ENCODE measurements at places on chromosomes 16 and 17.

DNA sequence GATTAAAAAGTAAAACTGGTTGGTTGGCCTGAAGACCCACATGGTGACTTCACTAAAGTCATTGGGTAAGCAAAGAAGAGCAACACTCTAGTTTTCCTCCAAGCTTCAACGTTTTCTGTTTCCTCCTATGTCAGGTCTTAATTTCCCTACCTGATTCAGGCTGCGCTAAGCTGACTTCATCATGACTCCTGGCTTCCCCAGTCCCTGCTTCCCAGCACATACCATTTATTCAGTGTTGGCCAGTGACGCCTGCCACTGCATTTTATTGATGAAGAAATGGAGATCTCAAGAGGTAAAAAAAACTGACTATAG is 645.3 kb downstream of the WWOX start:
- DNase-seq, result no peak

GRCh38 chr17:79986411-79987186 is 49.1 kb downstream of the TBC1D16 start:
- no peak for DNase-seq

GRCh38 chr16:85735225-85735635 is 15.7 kb downstream of the C16orf74 start:
- DNase-seq, result no peak

DNA sequence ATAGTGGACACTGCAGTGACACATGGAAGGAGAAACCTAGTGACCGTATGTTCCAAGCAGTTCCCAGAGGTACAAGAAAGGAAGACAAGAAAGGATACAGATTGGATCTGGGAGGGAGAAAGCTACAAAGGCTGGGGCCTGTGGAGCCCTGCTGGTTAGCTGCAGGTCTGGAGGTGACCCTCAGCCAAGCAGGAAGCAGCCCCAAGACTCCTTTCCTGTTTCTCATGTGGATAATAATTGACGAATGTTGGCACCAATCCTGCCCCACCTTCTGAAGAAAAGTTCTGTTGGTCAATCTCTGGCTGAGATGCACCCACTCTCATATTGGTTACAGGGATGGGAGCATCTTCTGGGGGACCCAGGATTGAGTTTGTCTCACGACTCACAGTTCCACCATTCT is 99.8 kb downstream of the SHISA6 start:
- DNase-seq, result no peak

GRCh38 chr17:76271669-76272540 is 6.8 kb downstream of the UBALD2 start:
- DNase-seq, result no peak

GRCh38 chr16:54443352-54443751 is 156.8 kb upstream of the IRX3 start:
- DNase-seq, result no peak

- DNase-seq, result no peak
These were observed 647.7 kb upstream of the SOX9 start for GRCh38 chr17:71472809-71473789.

GRCh38 chr16:69847643-69848042 is 85.5 kb downstream of the WWP2 start:
- DNase-seq, result no peak

- no peak for DNase-seq
These were observed 209.0 kb downstream of the NTN1 start for GRCh38 chr17:9230346-9230745.

DNA sequence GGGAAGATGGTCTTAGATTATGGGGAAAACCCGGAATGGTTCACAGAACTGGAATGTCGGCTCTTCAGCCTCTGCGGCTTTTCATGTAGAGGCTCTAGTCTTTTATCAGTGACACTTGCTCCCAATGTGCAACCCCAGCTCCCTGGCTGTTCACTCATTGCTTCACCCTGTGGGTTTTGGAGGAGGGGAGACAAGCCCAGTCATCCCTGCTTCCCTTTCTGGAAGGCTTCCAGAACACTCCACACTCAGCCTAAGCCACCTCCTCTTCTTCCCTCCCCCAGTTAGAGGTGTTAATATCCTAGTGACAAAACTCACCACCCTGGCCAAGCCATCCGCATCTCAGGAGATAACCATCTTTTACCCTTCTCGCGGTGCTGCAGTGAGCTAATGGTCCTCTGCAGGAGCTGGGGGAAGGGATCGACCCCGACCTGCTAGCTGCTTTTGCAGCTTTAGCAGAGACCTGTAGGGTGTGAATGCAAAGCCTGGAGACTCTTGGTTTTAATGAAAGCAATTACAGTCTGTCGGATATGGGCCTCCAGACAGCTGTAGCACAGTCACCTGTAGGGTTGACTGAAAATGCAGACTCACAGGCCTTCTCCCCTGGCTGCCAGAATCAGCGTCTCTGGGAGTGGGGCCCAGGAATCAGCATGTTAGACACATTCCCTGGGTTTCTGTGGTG is 24.3 kb upstream of the LASP1NB start:
- no peak for DNase-seq

DNA sequence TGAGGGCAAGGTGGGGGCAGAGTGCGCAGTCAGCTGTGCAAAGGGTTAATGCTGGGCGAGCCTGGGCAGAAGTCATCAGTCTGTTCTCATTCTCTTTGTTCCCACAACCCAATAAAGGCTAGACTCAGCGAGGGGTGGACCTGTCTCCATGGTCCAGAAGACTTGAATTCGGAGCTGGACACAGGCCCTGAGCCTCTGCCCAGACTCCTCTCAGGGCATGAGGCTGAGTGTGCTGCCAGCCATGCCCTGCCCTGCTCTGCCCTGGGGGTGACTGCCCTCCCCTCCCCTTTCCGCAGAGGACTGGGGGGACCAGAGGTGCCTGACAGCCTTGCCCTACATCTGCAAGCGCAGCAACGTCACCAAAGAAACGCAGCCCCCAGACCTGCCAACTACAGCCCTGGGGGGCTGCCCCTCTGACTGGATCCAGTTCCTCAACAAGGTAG is 54.5 kb downstream of the MRC2 start:
- DNase-seq, result no peak

GRCh38 chr16:12113523-12114345 is 137.2 kb downstream of the SNX29 start:
- no peak for DNase-seq

- DNase-seq, result no peak
These were observed 45.5 kb downstream of the PRKCA start for GRCh38 chr17:66347661-66348514.

GRCh38 chr17:69870751-69871199 is 204.2 kb upstream of the KCNJ16 start:
- no peak for DNase-seq

- no peak for DNase-seq
These were observed 28.1 kb downstream of the SERPINF1 start for GRCh38 chr17:1789936-1790335.

DNA sequence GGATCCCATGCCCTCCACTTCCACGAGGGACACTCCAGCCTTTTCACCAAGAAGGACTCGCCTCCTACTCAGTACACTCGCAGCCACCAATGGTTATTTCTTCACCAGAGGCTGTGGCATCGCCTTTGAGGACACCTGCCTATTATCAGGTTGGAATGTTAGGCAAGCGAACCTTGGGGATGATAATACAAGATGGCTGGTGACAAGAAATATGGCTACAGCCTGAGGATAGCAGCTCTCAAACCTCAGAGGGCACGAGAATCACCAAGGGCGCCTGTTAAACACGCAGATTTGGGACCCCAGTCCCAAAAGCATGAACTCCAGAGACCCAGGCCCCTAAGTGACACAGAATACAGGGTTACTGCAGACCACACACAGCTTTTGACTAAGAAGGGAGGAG is 58.1 kb downstream of the CYTH1 start:
- no peak for DNase-seq

DNA sequence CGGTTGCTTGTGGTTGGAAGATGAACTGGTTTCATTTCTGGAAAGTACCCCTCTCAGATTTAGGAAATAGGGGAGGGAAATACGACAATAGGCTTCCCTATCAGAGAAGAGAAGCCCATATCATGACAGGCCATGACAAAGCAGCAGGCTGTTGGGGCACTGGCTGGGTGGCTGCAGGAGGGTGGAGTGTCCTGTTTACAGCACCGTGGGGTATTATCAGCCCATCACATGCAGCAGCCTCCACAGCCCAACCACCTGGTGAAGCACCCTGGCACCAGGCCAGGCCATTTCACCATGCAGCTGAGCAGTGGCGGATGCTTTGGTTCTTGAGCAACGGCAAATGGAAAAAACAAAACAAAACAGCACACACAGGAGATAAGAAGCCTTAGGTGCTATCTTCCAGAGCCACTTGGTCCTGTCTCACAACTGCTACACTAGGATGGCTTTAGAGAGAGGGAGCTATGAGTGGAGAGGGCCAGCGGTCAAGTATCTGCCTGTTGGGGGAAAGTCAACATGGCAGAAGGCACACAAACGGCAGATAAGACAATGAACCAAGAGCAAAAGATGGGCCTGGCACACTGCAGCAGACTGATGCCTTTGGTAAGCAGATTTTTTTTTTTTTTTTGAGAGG is 24.2 kb downstream of the FAM117A start:
- no peak for DNase-seq

DNA sequence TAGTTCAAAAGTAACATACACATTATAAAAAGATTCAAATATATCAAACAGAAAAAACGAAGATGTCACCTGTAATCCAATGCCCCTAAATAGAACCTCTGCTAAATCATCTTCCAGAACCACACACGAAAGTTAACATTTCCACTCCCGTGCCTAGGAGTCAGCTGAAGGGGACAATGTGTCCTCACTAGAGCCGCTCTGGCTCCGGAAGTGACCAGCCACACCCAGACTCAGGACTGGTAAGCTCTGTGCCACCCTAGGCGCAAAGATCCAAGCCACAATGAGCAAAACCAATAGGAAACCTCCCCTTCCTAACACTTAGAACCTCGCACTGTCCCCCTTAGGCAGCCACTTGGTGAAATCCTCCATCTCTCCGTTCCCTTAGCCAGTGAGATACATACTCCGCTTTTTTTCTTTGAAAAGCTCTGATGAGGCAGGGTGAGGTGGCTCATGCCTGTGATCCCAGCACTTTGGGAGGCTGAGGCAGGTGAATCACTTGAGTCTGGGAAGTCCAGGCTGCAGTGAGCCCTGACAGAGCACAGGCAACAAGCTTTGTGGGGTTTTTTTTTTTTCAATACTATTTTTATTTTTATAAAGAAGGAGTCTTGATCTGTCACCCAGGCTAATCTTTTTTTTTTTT is 11.8 kb downstream of the CTRB1 start:
- no peak for DNase-seq

GRCh38 chr16:89467382-89467781 is 23.0 kb downstream of the ANKRD11 start:
- DNase-seq, result no peak

DNA sequence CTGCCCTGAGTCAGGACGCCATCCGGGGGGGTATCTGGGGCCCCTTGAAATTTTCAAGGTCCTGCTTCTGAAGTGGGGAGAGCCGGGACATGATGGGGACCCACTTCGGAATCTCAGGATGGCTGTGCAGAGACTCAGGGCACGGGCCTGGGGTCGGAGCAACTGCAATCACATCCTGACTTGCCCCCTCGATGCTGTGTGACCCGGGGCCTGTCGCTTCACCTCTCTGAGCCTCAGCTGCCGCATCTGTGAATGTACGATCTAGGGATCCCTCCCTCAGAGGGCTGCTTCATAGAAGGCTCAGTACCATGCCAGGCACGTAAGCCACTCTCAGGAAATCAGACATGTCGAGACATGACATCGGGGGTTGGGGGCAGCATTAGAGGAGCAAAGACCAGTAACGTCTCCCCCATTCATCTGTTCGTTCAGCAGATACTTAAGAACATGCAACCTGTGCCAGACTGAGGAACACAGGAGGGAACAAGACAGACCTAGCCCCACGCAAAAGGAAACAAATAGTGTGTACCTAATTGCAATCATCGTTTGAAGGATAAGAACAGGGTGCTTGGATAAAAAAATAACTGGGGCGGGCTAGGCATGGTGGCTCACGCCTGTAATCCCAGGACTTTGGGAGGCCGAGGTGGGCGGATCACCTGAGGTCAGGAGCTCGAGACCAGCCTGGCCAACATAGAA is 229.6 kb downstream of the PARN start:
- no peak for DNase-seq

GRCh38 chr17:35709874-35710273 is 21.6 kb upstream of the RASL10B start:
- DNase-seq, result no peak
